Fibroblast of lung (primary cell): ENCODE measurements at places on chromosomes 11 and 22.
A peak's percentile ranks its signal among the peaks of the same experiment; 100 is the strongest.

GRCh38 chr22:45237065-45237990 is 3.4 kb downstream of the KIAA0930 start:
- no peaks in the 10 kb centered on the region for H3K36me3 ChIP-seq
- DNase-seq = no peak
- H3K27ac ChIP-seq = no peak overlapping the region
- H3K4me3 ChIP-seq = no peak overlapping the region

GRCh38 chr11:8699903-8700302 is 17.3 kb downstream of the RPL27A start:
- peak overlapping the region; percentile 26 for H3K27ac ChIP-seq
- peak; percentile 31 for DNase-seq
- no peak overlapping the region for H3K4me3 ChIP-seq
- peaks cover 3% of the 10 kb centered on the region for H3K4me1 ChIP-seq
- H3K36me3 ChIP-seq = peaks cover 27% of the 10 kb centered on the region

DNA sequence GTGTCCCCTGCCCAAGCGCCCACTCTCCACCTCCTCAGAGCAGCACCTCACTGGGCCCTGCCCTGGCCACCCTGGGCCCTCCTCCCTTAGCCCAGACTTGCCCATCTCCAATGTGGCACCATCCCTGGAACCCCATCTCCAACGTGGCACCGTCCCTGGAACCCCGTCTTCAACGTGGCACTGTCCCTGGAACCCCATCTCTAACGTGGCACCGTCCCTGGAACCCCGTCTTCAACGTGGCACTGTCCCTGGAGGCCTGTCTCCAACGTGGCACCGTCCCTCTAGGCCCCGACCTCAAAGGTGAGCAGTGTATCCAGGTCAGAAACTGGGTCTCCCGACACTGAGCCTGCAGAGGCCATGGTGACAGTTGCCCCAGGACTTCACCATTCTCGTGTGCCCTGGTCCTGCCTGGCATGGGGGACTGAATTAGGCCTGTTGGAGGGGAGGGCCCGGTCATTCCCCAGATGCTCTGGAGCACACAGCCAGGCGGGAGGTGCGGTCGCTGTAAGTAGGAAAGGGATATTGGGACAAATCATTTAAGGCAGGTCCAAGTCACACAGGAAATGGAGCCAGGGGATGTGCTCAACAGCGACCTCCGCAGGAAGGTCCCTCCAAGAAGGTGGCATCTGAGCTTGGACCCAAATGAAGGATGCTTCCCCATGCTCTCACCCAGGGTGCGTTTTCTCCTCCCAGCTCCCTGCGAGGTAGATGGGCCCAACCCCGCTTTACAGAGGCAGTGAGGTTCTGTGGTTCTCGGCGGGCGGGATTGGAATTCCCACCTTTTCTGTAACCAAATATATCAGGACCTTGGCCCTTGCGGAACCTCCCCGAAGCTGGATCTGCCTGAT is 2.4 kb upstream of the CTSD start:
- no peak for DNase-seq
- peaks cover 21% of the 10 kb centered on the region for H3K4me1 ChIP-seq
- H3K27me3 ChIP-seq = no peaks in the 10 kb centered on the region

DNA sequence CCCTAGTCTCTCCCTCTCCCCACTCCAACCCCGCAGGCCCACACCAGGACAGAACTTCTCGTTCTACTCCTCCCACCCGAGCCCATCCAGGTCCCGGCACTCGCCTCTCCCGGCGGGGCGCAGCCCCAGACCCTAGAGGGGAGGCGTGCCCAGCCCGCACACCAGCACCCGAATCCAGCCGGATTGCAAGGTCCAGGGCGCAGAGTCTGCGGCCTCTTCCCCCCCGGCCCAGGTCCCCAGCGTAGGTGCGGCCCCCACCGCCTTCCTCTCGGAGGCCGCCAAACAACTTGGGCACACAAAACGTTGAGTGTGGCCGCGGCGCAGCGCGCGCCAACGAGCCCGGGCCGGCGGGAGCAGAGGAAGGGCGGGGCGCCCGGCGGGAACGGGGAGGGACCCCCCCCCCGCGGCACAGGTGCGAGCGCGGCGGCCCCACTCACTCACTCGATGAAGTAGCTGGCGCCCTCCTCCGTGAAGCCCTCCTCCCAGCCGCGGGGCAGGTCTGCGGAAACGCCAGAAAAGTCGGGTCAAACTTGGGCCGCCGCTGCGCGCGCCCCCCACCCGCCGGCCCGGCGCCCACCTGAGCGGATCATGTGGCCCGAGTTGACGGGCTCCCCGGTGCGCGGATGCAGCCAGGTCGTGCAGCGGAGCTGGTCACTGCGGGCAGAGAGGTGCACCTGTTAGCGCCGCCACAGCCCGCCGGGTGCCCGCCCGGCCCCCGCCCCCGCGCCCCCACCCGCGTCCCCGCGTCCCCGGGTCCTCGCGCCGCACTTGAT is 480 bp downstream of the PLEKHA7 start:
- DNase-seq = peak; percentile 11
- H3K4me1 ChIP-seq = no peaks in the 10 kb centered on the region
- H3K4me3 ChIP-seq = peak overlapping the region; percentile 45
- H3K27me3 ChIP-seq = peaks cover 26% of the 10 kb centered on the region
- no peaks in the 10 kb centered on the region for H3K36me3 ChIP-seq

DNA sequence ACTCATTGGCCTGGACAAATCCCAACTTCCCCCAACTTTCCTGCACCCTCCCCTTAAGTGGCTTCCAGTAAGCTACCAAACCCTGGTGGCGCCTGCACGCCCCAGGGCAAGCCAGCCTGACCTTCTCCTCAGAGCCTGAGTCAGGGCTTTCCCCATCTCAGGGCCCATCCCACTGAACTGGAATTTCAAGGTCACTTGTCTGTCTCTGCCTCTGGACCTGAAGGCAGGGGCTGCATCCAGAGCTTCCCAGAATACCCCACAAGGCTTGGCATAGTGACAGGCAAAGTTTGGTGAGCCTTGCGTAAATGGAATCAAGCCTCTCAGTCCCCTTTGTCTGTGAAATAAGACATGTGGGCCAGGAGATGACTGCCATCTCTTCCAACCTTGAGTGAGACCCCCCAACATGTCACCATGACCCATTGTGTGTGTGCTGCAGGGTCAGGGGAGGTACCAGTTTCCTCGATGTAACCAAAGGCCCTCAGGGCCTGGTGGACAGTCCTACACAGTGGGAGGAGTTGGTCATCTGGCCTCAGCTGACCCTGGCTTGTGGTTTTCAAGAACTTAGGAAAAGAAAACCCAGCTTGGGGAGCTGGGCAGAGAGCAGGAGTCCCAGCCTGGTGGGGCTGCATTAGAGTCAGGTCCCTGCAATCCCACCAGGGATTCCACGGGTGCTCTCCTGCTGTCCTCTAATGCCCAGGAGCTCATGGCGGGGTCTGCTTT is 8.9 kb downstream of the ALX4 start:
- no peaks in the 10 kb centered on the region for H3K36me3 ChIP-seq
- H3K27me3 ChIP-seq = peaks cover 43% of the 10 kb centered on the region
- H3K4me3 ChIP-seq = no peak overlapping the region
- DNase-seq = no peak
- H3K27ac ChIP-seq = no peak overlapping the region

DNA sequence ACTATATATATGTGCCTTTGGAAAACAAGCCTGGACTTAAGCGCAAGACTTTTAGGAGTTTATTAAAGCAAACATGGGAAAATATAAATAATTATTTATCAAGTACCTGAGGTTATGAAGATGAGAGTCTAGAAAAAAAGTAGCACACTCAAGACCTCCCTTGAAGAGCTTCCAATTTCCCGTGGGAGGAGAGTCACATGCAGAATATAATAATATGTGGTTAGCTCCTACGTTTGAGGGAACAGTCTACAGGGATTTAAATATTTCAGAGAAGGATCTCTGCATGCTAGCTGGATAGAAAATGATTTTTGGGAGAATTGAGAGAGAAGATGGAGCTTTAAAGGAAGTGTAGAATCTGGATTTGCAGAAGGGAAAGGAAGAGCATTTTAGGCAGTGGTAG is 183.8 kb downstream of the SWAP70 start:
- H3K27ac ChIP-seq = no peak overlapping the region
- peaks cover 8% of the 10 kb centered on the region for H3K36me3 ChIP-seq
- DNase-seq = no peak
- no peak overlapping the region for H3K4me3 ChIP-seq

- no peaks in the 10 kb centered on the region for H3K36me3 ChIP-seq
- H3K4me1 ChIP-seq = no peaks in the 10 kb centered on the region
- no peak overlapping the region for H3K4me3 ChIP-seq
- no peak overlapping the region for H3K27ac ChIP-seq
These were observed 31.6 kb upstream of the GAL start for GRCh38 chr11:68652683-68653156.

- no peaks in the 10 kb centered on the region for H3K27me3 ChIP-seq
- DNase-seq = peak; percentile 82
- no peak overlapping the region for H3K27ac ChIP-seq
- H3K4me3 ChIP-seq = no peak overlapping the region
- H3K4me1 ChIP-seq = peaks cover 20% of the 10 kb centered on the region
These were observed 130.7 kb downstream of the SNX19 start for GRCh38 chr11:130785380-130786116.

DNA sequence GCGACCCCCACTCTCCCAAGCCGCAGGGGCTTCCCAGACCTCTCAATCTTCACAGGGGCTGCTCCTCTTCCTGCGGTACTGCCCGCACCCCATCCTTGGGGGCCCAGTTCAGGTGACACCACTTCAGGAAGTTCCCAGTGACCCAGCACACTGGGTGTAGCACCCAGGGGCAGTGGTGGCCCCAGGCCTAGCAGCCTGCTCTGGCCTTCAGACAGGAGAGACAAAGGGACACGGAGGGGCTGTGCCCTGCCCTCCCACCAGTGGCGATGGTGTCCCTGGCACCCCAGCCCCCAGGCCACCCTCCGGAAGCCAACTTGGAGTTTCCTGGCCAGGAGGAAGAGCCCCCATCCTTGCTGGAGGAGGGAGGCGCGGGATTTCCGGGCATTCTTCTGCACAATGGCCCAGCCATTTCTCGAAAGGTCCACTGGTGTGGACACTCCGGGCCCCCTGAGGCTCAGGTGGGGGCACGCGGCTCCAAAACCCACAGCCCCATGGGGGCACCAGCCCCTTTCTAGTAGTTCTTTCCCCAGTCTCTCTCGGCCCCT is 978 bp upstream of the CLDN5 start:
- no peaks in the 10 kb centered on the region for H3K36me3 ChIP-seq
- no peak overlapping the region for H3K4me3 ChIP-seq
- peaks cover 10% of the 10 kb centered on the region for H3K27me3 ChIP-seq
- no peaks in the 10 kb centered on the region for H3K4me1 ChIP-seq
- DNase-seq = no peak

GRCh38 chr11:36142439-36142838 is 146.8 kb downstream of the COMMD9 start:
- H3K4me1 ChIP-seq = no peaks in the 10 kb centered on the region
- no peaks in the 10 kb centered on the region for H3K36me3 ChIP-seq
- no peaks in the 10 kb centered on the region for H3K27me3 ChIP-seq
- no peak for DNase-seq

- no peaks in the 10 kb centered on the region for H3K36me3 ChIP-seq
- H3K4me1 ChIP-seq = peaks cover 5% of the 10 kb centered on the region
- H3K27me3 ChIP-seq = no peaks in the 10 kb centered on the region
- peak; percentile 44 for DNase-seq
- H3K27ac ChIP-seq = no peak overlapping the region
These were observed 265.8 kb downstream of the TTC28 start for GRCh38 chr22:28413612-28414399.

GRCh38 chr22:19850763-19851109 is 3.9 kb downstream of the GNB1L start:
- no peak for DNase-seq
- no peaks in the 10 kb centered on the region for H3K27me3 ChIP-seq
- peaks cover 12% of the 10 kb centered on the region for H3K36me3 ChIP-seq
- peaks cover 6% of the 10 kb centered on the region for H3K4me1 ChIP-seq
- H3K27ac ChIP-seq = no peak overlapping the region

DNA sequence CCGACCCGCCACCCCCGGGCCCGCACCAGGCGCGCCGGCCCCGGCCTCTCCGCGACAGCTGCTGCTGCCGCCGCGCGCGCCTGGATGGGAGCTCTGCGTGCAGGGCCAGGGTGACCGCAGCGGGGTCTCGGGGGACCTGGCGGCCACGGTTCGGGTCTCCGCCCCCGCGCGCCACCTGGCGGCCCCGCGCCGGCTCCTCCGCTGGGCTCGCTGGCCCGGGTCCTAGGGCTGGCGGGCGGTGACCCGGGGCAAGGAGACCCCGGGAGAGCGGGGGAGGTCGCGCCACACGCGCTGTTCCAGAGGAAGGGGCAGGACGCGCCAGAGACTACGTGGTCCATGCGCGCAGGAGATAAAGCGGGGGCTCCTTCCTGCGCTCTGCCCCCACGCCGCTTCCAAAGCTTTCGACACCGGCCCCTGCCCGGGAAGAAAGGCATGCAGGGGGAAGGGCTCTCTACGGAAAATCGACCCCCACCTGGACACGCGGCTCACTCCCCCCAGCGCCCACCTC is 562 bp downstream of the SHANK2 start:
- peak overlapping the region; percentile 65 for H3K4me3 ChIP-seq
- peak overlapping the region; percentile 14 for H3K27ac ChIP-seq
- no peaks in the 10 kb centered on the region for H3K4me1 ChIP-seq
- H3K27me3 ChIP-seq = no peaks in the 10 kb centered on the region
- DNase-seq = no peak

DNA sequence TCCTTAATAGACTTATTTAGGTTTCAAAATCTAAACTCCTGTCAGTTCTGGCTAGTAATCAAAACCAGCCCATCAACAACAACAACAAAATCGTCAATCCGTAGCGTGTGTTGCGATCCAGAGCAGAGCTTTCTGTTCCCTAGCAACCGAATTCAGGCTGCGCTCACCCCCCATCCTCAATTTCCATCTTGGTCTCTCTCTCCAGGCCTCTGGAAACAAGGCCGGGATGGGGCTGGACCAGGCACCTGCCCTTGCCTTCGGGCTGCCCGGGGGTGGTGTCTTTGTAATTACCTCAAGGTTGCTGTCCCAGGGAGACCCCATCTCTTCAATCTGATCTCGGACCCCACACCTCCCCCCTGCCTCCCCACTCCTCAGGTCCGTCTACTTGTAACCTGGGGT is 1341.5 kb downstream of the BRD1 start:
- H3K4me1 ChIP-seq = no peaks in the 10 kb centered on the region
- no peak overlapping the region for H3K4me3 ChIP-seq
- peaks cover 4% of the 10 kb centered on the region for H3K27me3 ChIP-seq
- no peak overlapping the region for H3K27ac ChIP-seq
- DNase-seq = no peak
